ENCODE measurements at places on chromosomes 11 and 22.

DNA sequence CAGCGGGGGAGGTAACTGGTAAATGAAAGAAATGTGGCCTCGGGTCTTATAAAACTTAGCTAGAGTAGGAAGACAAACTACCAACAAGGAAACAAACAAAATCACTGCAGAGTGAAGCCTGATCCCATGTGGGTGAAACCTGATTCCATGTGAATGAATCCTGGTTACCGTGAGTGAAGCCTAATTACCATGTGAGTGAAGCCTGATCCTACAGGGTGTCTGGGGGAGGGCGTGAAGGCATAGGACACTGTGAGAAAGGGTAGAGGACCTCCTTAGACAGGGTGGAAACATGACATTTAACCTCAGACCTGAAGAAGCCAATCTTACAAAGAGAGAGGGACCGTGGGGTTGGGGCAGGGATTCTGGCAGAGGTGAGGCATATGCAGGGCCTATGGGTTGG is 106.2 kb upstream of the USP47 start:
- DNase-seq, result no peak

- DNase-seq, result no peak
Observed at GRCh38 chr11:29507376-29507775, 509.5 kb downstream of the KCNA4 start.

GRCh38 chr11:107864591-107864990 is 6.0 kb upstream of the SLC35F2 start:
- no peak for DNase-seq

DNA sequence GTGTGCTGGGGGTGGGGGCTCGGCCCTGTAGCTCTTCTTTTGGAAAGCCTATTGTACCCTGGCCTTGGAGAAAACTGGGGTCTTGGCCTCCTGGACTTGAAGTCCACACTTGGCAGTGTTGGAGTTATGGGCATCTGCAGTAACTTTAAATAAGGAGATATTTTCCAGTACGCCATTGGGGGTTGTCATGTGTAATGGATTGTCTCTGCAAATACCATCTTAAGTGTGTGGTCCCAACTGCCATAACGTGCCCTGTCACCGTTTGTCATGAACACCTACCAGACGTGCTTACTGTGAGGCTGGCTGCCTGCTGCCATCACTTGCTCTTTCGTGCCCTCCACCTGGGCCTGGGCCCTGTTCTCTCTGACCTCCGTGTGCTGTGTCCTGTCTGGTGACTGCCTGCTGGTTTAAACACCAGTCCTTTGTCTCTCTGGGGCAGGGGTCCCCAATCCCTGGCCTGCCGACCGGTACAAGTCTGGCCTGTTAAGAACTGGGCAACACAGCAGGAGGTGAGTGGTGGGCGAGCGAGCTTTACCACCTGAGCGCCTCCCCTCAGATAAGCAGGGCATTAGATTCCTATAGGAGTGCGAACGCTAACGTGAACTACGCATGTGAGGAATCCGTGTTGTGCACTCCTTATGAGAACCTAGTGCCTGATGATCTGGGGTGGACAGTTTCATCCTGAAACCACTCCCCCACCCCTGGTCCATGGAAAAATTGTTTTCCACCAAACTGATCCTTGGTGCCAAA is 3.6 kb upstream of the ZDHHC8 start:
- no peak for DNase-seq

GRCh38 chr11:86703987-86704386 is 31.6 kb upstream of the ME3 start:
- no peak for DNase-seq

GRCh38 chr11:96246718-96247552 is 96.1 kb downstream of the MAML2 start:
- no peak for DNase-seq

DNA sequence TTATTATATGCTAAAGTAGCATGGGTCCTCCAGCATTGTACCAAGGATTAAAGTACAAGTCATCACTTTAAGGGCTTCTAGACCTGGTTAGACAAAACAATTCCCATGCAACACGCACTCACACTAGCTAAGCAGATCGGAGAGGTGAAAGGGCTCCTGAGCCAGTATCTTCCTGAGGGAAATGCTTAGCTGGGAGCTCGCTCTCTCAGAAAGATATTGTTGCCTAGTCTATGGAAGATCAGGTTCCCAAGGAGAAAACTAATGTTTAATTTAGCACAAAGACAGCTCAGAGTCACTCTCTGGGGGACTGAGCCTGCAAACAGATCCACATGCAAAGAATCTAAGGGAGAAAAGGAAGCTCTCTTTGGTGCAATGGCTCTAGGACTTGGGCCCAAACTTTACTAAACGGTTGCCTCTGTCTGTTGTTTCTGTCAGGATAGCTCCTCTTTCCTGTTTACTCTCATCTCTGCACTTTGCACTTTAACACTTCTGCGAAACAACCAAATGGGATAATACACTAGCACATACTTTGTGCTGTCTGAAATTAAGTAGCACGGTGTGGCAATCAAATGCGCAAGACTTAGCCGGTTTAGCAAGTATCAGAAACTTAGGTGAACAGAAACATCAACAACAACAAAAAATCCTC is 10.7 kb downstream of the MAML2 start:
- DNase-seq, result no peak

GRCh38 chr11:47775240-47775869 is 8.2 kb upstream of the FNBP4 start:
- no peak for DNase-seq

- no peak for DNase-seq
Observed at GRCh38 chr22:45769569-45770210, 98.1 kb downstream of the ATXN10 start.

- no peak for DNase-seq
Observed at GRCh38 chr11:57742087-57742452, 779 bp downstream of the SELENOH start.

- DNase-seq, result no peak
Observed at GRCh38 chr11:6249770-6250555, 9.7 kb upstream of the CCKBR start.

- DNase-seq, result no peak
Observed at GRCh38 chr11:11382858-11383532, 29.9 kb upstream of the CSNK2A3 start.

GRCh38 chr11:124890151-124890550 is 7.5 kb downstream of the ROBO4 start:
- DNase-seq, result no peak

DNA sequence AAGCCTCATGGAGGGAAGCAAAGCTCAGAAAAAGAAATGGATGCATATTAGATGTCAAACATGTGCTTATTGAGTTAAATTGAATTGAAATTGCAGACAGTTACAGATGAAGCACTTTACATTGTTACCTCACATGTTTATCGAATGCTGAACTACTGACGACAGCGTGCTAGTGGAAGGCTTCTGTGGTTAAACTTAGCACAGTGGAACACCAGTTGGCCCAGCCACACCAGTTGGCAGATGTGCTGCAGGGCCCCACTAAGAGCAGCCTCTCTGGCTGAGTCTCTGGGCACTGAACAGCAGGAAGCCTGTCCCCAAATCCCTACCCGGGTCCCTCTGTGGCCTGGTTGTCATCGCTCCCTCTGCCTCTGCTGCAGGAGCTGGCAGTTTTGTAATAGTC is 242.1 kb downstream of the NTM start:
- no peak for DNase-seq

DNA sequence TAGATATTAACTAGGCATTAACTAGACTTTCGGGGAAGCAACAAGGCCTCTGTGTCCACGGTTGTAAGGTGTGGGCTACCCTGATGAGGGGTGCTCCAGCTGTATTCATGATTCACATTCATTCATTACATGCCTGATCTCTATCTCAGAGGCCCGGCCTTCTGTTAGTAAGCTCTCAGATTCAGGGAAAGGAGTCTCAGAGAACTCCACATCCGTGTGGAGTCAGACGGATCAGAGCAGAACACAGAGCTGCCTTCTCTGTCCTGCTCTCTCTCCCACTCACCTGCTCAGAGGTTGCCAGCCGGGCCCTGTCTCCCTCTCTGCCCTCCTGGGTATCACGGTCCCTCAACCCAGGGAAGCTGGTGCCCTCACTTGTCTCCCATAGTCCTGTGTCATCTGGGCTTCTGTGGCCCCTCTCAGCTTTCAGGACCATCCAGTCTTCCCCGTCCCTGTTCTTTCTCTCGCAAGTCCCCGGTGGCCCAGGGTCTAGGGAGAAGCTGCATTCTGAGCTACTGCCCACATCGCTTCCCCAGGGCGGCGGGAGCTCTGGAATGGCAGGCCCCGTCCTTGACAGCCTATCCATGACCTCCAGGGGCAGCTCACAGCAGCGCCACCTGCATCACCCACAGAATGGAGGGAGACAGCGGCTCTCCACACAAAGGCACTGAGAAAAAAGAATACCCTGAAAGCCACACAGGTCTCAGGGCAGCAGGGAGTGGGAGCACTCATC is 4.3 kb downstream of the TP53AIP1 start:
- no peak for DNase-seq

DNA sequence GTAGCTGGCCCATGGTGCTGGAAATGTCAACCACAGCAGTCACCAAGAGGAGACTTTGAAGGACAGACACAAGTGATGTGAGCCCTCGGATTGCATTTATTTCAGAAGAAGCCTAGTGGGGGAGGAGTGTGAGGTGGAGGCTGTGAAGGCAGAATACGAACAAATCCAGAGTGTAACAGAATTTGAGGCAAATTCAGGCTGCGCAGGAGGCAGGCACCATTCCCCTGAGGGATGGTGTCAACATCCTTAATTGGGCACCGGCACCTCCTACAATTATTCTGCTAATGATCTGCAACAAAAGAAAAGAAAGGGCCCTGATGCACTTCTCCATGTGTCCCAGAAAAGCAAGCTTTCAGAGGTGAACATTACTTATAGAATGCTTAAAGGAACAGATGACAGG is 32.2 kb downstream of the CWC15 start:
- no peak for DNase-seq

DNA sequence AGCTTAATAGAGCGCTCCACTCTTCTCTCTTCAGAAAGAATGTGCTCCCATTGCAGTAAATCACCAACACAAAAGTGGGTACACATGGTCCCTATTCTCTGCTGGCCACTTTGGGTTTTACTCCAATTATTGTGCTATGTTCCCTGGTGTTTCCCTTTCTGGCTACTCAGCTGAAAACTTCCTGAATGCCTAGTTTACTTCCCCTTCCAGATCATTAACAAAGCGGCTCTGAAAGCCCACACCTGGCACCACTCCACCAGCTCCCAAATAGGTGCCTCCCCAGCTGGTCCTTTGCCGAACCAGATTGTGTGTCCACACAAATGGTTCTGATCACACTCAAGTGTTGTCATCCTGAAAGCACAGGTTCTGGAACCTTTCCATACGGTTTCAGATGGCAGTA is 443.7 kb downstream of the NTM start:
- no peak for DNase-seq

DNA sequence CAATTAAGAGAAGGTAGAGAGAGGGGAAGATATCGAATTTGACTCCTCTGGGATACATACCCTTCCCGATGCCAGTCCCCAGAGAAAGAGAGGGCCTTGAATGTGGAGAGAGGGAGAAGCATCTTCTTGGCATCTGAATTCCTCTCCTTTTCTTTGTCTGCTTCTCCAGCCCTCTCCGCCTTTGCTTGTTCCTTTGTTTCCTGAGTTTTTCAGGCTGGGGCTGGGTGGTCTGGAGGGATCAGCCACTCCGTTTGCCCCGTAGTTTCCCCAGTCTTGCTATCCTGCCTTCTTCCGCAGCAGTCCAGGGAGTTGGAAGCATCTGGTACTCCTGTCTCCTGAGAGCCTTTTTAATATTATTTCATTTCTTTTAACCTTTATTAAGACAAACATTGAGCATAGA is 107.1 kb upstream of the CADM1 start:
- DNase-seq, result no peak

DNA sequence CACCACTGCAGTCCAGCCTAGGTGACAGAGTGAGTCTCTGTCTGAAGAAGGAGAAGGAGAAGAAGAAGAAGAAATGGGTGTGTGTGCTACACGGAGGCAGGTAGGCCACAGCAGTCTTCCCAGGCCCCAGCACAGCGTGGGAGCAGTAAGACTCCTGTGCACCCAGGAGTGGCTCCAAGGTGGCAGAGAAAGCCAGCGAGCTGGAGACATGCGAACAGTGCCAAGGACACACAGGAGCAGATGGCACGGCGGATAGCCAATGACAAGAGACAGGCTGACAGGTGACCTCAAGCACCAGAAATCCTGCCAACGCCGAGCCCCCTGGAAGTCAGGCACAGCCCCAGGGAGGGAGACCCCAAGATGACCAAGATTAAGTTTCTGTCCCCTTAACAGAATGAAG is 9.0 kb upstream of the SCGB1A1 start:
- DNase-seq, result no peak

- DNase-seq, result no peak
Observed at GRCh38 chr11:128548649-128549255, 38.6 kb downstream of the ETS1 start.

GRCh38 chr11:12086271-12087074 is 23.9 kb upstream of the MICAL2 start:
- no peak for DNase-seq

Measured in NCI-H1694 treated with DMSO at 0.1 percent for 48 hours (cell line).